Fibroblast of lung (primary cell): ENCODE measurements at places on chromosomes 5 and 9. TPM values are rescaled to one million over a fixed set of nuclear protein-coding genes. Genes with fewer than 3 reads are reported as not detected.

Gene PCDHB5
- 0.60 and 1.1 TPM in 2 replicates for polyA plus RNA-seq

Gene CNTNAP3B
- polyA plus RNA-seq, result 0.14 and 0.73 TPM in 2 replicates

Gene PCDHB8
- 0.05 and 0.42 TPM in 2 replicates for polyA plus RNA-seq

Gene PCDHB16
- 0.54 and 1.5 TPM in 2 replicates for polyA plus RNA-seq

Gene NKD2
- 0.29 TPM in 1 of 2 replicates, not detected in the other for polyA plus RNA-seq
